Astrocyte of the cerebellum (primary cell): ENCODE measurements at places on chromosomes 2 and 18.

DNA sequence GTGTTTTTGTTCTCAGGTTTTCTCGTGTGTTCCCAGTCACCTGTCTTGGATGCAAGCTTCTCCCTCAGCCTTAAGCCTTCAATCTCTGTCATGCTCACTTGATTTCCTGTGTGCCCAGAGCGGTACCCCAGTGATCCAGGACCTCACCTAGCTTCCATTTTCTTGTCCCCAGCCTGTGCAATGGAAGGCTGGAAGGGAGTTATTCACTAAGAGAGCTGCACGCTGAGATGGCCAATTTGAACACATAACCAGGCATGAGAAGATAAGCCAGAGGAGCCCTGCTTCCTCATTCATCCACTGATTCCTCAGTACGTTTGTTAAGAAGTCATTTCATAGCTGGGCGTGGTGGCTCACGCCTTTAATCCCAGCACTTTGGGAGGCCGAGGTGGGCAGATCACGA is 130.8 kb upstream of the SERPINE2 start:
- no peak for DNase-seq

- no peak for DNase-seq
These were observed 376.5 kb downstream of the TMEM182 start for GRCh38 chr2:103138123-103138901.

DNA sequence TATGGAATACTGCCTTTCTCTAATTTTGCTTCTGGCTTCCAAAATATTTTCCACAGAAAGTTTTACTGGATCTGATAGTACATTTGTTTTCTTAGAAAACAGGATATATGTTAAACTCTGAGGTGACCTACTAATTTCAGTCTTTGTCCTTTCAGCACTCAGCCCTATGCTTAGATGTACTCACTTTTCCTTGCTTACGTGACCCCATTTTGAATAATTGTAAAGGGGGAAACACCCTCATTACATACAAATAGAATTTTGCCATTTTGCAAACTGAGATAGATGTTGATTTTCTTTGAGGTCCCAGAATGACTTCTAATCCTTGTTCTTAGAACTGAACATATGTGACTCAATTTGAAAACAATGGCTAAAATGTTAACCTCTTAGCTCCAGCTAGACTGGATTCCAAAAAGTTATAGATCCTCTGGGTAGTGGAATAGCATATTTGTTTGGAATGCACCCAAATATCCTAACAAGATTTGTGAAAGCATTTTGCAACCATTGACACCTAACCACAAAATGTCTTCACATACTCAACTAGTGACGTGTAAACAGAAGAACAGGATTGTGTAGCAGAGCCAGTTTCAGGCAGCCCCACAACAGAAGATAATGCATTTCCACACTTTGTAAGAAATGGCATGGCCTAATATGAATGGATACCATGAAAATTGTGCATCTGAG is 44.8 kb upstream of the EHBP1 start:
- DNase-seq, result peak; percentile 83

GRCh38 chr2:173239644-173240043 is 115.0 kb upstream of the CDCA7 start:
- no peak for DNase-seq

DNA sequence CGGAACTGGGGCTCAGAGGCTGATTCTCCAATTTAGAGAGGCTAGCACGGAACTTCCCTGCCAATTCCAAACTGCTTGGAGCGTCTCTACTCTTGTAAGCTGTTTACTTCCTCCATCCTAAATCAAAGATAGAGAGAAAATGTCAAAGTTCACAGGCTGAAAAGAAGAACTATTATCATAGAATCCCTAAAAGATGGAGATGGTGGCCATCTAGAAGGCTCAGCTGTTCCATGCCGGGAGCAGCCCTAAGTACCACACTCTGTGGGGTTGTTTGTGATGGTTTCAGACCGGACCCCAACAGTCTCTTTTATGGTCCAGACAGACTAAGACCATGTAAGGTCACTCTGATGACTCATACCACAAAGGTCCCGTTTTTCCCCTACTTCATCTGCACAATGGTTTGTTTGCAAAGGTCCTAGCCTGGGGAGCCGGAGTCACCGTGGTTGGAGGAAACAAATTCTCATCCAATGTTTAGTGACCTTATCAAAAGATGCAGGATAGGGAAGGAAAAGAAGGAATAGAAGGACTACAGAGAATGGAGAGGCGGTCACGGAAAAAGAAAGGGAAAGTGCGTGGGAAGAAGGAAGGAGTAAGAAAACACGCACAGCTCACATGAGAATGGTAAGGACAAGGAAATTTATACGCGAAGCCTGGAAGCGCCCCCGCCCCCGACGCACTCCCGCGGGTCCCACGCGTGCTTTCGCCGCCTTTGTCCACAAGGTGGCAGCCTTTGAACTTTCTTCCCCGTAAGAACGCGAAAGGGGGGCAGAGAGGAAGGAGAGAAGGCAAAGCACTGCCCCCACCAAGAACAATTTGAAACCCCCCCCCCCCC is 453 bp upstream of the ANTXR1 start:
- no peak for DNase-seq

- peak; percentile 53 for DNase-seq
These were observed 35.8 kb upstream of the GRB14 start for GRCh38 chr2:164657129-164657528.

DNA sequence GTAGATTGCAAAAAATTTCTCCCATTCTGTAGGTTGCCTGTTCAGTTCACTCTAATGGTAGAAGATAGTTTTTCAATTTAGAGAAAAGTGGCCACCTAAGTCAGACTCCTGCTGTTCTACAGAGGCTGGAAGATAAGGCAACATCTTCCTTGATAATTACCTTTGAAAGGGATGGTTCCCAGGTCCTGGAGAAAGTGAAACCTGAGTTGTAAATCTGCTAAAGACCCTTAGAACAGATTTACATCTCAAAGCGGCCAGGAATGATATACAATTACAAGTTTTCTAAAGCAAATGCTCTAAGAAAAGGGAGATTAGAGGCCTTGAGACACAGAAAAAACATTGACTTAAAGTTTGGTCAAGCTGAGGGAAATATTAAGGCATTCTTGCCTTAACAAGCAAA is 1350.2 kb upstream of the FAM98A start:
- DNase-seq, result no peak
